Tibial artery (tissue), 4 donors: ENCODE measurements at places on chromosomes 2 and 18.

DNA sequence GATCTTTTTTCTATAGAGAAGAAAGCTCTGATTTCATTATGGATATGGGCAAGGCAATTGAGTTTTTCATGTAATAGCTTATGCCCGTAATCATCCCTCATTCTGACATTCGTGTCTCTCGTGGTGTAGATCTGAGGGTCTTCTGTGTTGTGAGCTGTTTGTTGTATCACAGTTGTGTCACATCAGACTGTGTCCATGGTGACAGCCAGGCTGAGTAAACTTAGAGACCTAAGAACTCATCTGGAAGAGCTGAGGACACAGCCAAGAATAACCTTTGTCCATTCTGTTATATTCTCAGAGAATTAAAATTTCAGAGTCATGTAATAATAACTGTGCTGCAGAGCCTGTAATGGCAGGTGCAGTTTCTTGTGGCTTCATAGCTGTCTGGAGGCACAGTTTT, 116.5 kb downstream of the ATP9B start:
- no peak for DNase-seq

GRCh38 chr2:224946895-224947294, 95.4 kb downstream of the DOCK10 start:
- no peak for DNase-seq

- no peak for DNase-seq
Measured at GRCh38 chr2:182628916-182629315, 87.1 kb upstream of the DNAJC10 start.

GRCh38 chr2:10655499-10656225, 34.1 kb downstream of the NOL10 start:
- DNase-seq = no peak

- DNase-seq = no peak
Measured at GRCh38 chr2:71466301-71467179, 13.2 kb downstream of the DYSF start.

DNA sequence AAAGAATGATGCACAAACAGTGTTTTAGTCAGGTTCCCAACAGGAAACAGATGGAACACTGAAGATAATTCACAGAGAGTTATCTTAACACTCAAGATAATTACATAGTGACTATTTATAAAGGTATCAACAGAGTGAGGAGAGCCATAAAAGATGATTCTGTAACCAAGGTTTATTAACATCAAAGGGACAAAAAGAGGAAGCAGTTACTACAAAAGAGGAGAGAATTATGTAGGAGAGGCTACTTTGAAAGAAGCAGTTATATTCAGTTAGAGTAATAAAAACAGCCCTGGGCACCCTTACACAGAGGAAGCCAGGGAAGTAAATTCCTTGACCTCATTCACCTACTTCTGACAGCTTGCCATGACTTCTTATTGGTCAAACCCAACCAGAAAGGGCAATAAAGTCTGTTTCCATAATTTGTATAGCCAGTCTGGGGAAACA, 326.5 kb upstream of the SLC39A10 start:
- DNase-seq = no peak

- no peak for DNase-seq
Measured at GRCh38 chr2:225207471-225207870, 165.2 kb upstream of the DOCK10 start.

- no peak for DNase-seq
Measured at GRCh38 chr2:179351057-179351456, 86.4 kb upstream of the SESTD1 start.

GRCh38 chr18:29439398-29439797, 1262.5 kb upstream of the CDH2 start:
- DNase-seq = no peak

GRCh38 chr2:215382480-215382879, 53.4 kb downstream of the FN1 start:
- no peak for DNase-seq

- DNase-seq = no peak
Measured at GRCh38 chr18:49944663-49945062, 131.3 kb upstream of the ACAA2 start.

DNA sequence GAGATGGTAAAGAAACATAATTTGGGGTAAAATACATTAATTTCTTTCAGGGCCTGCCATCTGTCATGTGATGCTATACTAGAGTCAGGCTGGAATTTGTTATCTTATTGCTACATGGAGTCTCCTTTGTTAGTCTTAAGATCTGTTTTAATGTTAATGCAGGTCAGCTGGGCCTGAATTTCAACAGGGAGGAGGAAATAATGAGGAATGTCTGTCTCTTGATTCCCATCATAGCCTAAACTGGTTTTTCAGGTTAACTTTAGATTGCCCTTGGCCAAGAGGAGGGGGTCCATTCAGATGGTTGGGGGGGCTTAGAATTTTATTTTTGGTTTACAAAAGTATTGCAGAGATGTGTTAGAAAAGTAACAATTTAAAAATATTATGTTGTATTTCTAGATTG, 19.0 kb upstream of the FEZ2 start:
- no peak for DNase-seq

DNA sequence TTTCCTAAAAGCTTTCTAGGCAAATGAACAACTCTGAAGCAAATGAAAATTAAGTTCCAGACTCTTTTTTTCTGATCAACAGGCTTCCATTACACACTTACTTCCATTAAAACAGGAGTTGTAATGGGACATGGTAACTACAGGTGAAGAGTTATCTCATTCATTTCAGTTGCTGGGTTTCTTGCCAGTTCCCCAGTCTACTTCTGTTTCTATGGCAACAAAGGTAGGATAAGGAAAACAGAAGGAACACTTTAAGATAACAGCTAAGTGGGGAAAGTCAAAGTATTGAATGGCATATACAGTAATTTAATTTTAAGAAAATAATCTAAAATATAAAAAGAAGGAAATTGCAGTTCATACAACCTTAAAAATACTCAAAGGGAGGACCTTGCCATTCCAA, 25.1 kb downstream of the BAZ2B start:
- DNase-seq = no peak

DNA sequence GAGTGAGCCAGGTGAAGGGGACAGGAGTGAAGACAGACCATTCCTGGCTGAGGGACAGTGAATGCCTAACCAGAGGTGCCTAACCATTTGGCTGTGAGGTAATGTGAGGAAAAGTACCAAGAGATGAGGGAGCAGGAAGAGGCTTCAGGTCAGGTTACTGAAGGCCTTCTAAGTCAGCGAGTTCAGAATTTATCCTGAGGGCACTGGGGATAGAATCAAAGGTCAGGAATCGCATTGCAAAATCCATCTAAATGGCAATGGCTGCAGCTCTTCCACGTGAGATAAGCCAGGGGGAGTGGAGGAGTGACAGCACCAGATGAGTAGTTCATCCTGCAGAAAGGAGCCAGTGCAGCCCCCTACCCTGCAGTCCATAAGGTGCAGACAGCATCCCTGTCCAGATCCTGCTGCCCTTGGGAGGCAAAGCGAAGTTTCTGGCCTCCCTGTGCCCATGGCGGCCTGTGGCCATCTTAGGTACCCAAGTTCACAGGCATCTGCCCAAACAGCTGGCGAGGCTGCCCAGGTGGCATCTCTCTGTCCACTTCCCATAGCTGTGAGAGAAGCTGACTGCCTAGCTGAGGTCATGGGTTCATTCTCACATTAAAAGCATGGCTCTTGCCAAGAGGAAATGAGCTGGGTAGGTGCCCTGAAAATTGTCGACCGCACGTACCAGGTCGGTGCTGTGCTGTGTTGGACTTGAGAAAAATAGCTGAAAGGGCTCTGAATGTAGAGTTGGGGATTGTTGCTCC, 49.5 kb downstream of the CYP27C1 start:
- DNase-seq = no peak

DNA sequence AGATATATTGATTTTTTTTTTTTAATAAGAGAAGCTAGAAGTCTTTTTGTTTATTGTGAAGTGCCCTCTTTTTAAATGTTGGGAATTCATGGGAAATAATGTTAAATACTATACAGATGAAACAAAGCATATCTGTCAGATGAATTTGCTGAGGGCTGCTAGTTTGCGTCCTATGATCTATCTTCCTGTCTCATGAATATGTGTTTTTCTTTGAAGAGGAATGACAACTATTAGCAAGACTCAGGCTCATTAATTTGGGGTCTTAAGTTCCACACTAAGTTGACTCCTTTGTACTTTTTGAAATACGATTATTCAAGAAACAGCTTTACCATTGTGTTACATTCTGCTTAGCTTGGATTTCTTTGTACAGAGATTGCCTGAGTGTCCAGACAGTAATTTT, 57.9 kb downstream of the AGFG1 start:
- DNase-seq = no peak

DNA sequence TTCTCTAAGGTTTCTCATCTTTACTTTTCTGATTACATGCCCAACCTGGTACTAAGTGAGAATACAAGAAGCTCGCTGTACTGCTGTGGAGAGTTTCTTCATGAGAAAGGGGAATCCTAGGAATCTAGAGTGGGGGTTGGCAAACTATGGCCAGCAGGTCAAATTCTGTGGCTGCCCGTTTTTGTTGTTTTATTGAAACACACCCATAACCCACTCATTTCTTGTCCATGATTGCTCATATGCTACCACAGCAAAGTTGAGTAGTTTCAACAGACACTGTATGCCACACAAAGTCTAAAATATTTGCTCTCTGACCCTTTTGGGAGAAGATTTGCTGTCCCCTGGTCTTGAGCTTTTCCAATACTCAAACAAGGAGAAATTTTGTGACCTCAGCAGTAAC, 58.8 kb downstream of the C2orf74 start:
- no peak for DNase-seq

- DNase-seq = no peak
Measured at GRCh38 chr18:74382481-74383017, 66.9 kb downstream of the C18orf63 start.

DNA sequence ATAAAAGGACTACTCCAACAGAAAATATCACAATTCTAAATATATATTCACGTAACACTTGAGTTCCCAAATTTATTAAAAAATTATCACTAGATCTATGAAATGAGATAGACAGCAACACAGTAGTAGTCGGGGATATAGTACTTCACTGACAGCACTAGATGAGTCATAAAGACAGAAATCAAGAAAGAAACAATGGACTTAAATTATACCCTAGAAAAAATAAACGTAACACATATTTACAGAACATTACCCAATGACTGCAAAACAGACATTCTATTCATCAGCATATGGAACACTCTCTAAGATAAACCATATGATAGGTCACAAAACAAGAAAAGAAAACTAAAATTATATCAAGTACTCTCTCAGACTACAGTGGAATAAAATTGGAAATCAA, 429.4 kb downstream of the MBD2 start:
- no peak for DNase-seq
